Activated CD4-positive, alpha-beta T cell treated with anti-CD3 and anti-CD28 coated beads, Interleukin-2, amount 50 U/mL, for 24 hours (primary cell): ENCODE measurements at places on chromosomes 2 and 18.

DNA sequence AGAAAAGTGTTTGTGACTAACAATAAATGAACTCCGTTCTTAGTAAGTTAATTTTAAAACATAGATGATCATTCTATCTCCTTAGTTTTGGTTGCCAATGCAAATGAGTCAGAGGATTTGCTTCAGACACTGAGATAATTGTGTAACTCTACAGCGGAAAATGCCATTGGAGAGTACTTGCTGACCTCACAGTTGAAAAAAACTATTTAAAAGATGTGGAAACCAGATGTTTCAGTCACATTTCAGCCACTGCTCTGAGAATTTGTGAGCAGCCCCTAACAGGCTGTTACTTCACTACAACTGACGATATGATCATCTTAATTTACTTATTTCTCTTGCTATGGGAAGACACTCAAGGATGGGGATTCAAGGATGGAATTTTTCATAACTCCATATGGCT lies at the start of gene TNFAIP6:
TNFAIP6 (plus strand) TSS at position 234 of the 400 bp plus-strand sequence; CDS start at position 309, 75 bp downstream.
- no peak for DNase-seq

GRCh38 chr18:48825101-48825745 lies 125.5 kb downstream of the SMAD7 start:
- no peak for DNase-seq

DNA sequence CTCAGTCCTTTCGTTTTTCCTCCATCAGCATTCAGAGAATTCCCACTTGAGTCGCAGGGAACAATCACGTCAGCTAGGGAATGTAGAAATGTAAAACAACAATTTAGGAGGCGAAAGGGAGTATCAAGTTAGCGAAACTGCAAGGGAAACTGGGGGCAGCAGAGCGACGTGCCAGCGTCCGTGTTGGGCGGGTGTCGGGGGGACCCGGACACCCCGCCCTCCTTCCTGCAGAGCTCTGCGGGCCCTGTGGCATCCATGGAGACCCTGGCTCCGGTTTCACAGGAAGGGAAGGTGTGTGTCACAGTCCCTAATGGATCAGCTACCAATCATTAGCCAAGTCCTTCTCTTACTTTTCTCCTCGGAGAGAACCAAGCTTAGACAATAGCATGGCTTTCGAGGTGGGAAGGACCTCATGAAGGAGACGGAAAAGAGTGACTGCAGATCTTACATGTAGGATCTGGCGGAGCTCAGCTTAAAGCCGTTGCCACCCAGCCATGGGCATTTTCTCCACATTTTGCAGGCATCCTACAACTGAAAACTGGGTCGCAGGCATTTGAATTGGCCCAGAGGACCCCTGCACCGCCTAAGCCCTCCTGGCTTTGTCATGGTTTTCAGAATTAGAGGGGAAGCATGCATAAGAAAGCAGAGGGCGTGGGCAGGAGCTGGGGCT lies 33.7 kb downstream of the SOX11 start:
- no peak for DNase-seq

DNA sequence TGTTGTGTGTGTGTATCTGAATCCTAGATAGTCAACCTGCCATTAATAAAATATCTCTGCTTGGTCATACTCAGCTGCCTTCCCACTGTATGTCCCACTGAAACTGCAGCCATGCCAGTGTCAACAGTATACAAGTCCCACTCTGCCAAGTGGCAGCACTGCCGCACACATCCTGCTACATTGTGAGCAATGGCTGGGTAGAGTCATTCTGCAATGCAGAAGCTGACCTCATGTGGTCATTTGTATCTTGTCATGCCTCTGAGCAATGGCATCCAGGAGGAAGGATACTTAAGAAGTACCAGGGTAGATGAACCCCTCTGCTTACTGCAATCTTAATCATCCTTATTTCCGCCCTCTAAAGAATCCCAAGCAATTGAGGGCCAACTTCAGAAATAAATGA lies 302.2 kb upstream of the DDX18 start:
- DNase-seq, result no peak

DNA sequence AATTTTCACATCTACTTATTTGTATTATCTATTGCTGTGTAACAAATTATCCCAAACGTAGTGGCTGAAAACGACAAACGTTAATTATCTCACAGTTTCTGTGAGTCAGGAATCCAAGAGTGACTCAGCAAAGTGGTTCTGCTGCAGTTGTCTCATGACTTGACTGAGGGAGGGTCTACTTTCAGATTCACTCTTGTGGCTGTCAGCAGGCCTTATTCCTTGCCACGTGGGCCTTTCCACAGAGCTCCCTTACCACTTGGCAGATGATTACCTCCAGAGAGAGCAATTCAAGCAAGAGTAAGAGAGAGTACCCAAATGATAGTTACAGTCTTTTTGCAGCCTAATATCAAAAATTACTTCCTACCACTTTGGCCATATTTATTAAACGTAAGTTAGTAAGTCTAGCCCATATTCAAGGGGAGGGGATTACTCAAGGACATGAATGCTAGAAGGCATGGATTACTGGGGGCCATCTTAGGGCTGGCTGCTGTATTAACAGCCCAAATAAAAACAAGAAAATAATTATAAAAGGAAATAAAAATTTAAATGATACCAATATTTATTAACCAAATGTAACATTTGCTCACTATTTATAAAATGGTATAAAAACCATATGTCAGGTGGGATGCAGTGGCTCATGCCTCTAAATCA lies 48.7 kb upstream of the NBEAL1 start:
- no peak for DNase-seq

GRCh38 chr2:188524519-188525113 lies 232.9 kb downstream of the GULP1 start:
- DNase-seq, result peak; percentile 10

- DNase-seq, result no peak
These were observed 351.9 kb upstream of the SALL3 start for GRCh38 chr18:78627551-78628346.

DNA sequence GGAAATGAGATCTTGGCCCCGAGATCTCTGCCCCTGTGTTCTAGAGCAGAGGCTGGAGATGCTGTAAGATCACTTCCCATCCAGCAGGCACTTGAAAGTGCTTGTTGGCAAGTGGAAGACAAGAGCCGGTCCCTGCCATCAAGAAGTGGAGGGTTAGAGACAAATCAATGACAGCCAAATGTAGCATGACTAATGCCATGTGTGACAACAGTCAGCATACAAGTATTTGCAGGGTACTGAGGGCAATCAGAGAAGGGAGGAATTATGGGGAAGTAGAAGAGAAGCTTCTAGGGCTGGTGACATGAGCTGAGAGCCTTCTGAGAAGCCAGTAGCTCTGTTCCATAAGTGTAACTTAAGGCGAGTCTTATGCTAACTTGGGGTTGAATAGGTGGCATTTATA lies 58.6 kb downstream of the TMEM17 start:
- DNase-seq, result no peak

GRCh38 chr2:189018631-189019030 lies 44.5 kb downstream of the COL3A1 start:
- no peak for DNase-seq
